Naive thymus-derived CD8-positive, alpha-beta T cell (primary cell): ENCODE measurements at places on chromosomes 5 and 9. TPM values are rescaled to one million over a fixed set of nuclear protein-coding genes. Genes with fewer than 3 reads are reported as not detected.

TCERG1 gene
- 94.3 TPM for total RNA-seq

SH3PXD2B gene
- total RNA-seq = 0.47 TPM

GRCh38 chr5:3893527-3893926, 297.9 kb downstream of the IRX1 start:
- H3K36me3 ChIP-seq = no peaks in the 10 kb centered on the region
- no peak overlapping the region for H3K27ac ChIP-seq
- H3K4me1 ChIP-seq = no peaks in the 10 kb centered on the region
- DNase-seq = no peak

- H3K4me3 ChIP-seq = peak overlapping the region; percentile 63
- no peaks in the 10 kb centered on the region for H3K36me3 ChIP-seq
- peaks cover 31% of the 10 kb centered on the region for H3K4me1 ChIP-seq
These were observed 163.8 kb downstream of the TMEM38B start for GRCh38 chr9:105858006-105858690.

DNA sequence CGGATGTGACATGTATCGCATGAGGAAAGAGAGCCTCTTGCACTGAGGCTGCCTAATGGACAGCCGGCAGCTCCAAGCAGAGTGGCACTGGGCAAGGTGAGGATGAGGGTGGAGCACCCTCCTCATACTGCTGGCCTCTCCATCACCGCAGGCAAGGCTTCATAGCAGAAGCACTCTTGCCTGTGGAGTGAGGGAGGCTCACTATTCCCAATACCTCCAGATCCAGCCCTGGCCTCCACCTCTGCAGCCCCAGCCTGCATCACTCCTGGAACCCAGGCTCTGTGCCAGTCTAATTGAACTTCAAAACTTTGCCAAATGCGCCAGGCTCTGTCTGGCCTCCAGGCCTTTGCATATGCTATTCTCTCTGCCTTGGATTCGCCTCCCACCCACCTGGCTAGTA, 29.7 kb upstream of the ARAP3 start:
- no peaks in the 10 kb centered on the region for H3K4me1 ChIP-seq
- no peak for DNase-seq
- H3K27me3 ChIP-seq = peaks cover 2% of the 10 kb centered on the region
- no peaks in the 10 kb centered on the region for H3K36me3 ChIP-seq

GRCh38 chr9:122367774-122368460, 2.9 kb upstream of the PTGS1 start:
- peaks cover 27% of the 10 kb centered on the region for H3K27me3 ChIP-seq
- no peak overlapping the region for H3K27ac ChIP-seq
- H3K4me3 ChIP-seq = no peak overlapping the region

SHISAL2B gene
- total RNA-seq = not detected
